Upper lobe of left lung (tissue), 6 donors: ENCODE measurements at places on chromosomes 4 and X. TPM values are rescaled to one million over a fixed set of nuclear protein-coding genes. Genes with fewer than 3 reads are reported as not detected.
A peak's percentile ranks its signal among the peaks of the same experiment; 100 is the strongest.

DNA sequence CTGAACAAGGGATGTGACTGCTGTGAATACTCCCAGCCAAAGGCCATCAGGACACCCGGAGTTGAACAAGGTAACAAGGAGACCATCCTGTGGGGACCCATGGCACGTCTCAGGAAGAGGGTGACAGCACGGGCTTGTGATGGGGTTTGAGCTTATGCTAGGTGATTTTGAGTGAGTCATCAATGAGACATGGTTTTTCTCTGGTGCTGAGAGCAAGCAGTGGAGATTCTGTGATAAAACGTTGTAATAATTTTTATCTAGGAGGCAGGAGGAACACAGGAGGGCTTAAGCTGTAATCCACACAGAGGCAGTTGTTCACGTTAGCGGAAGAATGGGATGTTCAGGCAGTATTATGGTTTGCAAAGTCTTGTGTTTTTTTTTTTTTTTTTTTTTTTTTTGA lies 36.0 kb downstream of the TRIML1 start:
- DNase-seq, result no peak
- H3K36me3 ChIP-seq, result no peaks in the 10 kb centered on the region
- H3K27me3 ChIP-seq, result no peaks in the 10 kb centered on the region
- no peak overlapping the region for H3K4me3 ChIP-seq
- H3K27ac ChIP-seq, result no peak overlapping the region

GRCh38 chr4:79121223-79121622 lies 182.0 kb upstream of the PAQR3 start:
- H3K4me1 ChIP-seq, result no peaks in the 10 kb centered on the region
- no peak overlapping the region for H3K4me3 ChIP-seq
- H3K27me3 ChIP-seq, result no peaks in the 10 kb centered on the region
- no peaks in the 10 kb centered on the region for H3K36me3 ChIP-seq
- DNase-seq, result no peak

DNA sequence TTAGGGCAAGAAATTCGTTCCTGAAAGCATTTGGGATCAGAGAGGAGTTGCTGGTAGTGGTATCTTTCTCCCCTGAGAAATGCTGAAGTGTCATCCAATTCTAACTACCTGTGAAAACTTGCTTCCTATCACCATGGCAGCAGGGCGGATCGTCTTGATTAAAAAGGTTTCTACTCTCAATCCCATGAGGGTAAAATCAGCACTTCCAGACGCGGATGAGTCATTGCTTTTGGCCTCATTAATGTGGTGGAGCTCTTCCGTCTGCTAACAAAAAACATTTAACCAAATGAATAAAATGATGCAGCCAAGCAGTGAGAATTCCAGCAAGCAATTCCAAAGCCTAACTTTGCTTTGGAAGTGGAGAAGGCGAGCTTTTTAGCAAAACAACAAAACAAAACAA lies 325.6 kb downstream of the CAMK2D start:
- H3K27ac ChIP-seq, result peak overlapping the region; percentile 11
- no peak overlapping the region for H3K4me3 ChIP-seq
- no peaks in the 10 kb centered on the region for H3K36me3 ChIP-seq
- peaks cover 10% of the 10 kb centered on the region for H3K4me1 ChIP-seq
- no peak for DNase-seq

GRCh38 chr4:26885912-26886274 lies 25.3 kb downstream of the STIM2 start:
- peaks cover 17% of the 10 kb centered on the region for H3K4me1 ChIP-seq
- no peak overlapping the region for H3K4me3 ChIP-seq

Gene IL1RAPL1
- 0.33 TPM for total RNA-seq

Gene RNF150
- 0.46 TPM for total RNA-seq

Gene MAGEB1
- not detected for total RNA-seq
